ENCODE measurements at places on chromosomes 5 and 9.

DNA sequence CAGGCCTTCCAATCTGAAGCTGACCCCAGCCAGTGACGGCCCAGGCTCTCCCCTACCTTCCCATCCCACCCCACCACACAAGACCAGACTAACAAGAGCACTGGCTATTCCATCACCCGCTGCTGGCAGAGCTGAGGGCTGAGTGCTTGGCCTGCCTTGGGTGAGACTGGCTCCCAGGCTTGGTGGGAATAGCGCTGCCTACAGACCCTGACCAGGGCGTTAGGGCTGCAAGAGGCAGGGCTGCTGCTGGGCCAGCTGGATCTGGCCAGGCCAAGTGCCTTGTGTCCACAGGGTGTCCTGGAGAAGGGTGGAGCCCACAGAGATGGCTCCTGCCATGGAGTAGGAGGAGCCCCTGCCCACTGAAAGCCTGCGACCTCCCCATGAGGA, 31.6 kb upstream of the ANGPTL2 start:
- no peak for DNase-seq

- peak; percentile 60 for DNase-seq
Observed at GRCh38 chr5:171207256-171207847, 101.7 kb upstream of the TLX3 start.

- DNase-seq, result peak; percentile 70
Observed at GRCh38 chr5:142641711-142642110, 44.2 kb downstream of the FGF1 start.

DNA sequence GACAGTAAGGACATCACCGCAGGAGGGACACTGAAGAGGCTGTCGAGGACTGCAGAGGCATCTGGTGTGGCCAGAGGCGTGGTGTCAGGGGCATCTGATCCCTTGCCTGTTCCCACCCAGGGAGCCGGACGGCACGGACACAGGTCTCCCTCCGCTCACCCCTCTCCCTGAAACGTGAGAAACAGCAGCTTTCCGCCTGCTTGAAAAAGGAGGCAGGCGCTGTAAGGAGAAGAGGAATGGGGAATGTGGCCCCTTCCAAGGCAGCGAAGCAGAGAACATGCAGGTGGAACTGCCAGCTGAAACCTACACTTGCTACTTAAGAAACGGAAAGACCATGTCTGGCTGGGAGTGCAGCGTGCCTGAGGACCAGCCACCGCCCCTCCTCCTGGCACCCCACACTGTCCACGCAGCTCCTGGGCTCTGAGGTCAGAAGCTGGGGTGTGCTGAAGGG, 176.2 kb downstream of the GAPVD1 start:
- no peak for DNase-seq

DNA sequence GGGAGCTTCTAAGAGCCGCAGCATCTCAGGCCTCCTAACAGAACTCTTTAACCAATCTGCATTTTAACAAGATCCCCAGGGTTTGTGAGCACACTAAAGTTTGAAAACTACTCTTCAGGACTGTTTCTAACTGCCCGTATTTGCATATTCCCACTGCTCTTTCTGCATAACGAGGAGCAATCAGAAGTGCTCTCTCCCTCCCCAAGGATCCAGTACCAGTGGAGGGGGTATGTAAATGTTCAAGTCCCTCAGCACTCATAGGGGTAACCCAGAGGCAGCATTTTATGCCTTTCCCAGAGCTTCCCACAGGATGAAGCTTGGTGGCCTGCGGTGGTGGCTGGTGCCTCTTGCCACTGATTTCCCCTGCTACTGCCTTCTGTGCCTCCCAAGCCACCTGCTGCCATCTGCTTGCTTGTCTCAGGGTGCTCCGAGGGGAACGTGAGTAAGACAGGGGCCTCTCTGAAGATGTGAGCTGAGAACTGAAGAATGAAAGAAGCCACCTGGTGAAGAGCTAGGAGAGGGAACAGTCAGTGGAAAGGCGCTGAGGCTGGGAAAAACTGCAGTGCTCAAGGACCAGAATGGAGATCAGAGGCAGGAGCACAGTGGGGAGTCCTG, 30.0 kb upstream of the PPP1R2B start:
- DNase-seq, result no peak

DNA sequence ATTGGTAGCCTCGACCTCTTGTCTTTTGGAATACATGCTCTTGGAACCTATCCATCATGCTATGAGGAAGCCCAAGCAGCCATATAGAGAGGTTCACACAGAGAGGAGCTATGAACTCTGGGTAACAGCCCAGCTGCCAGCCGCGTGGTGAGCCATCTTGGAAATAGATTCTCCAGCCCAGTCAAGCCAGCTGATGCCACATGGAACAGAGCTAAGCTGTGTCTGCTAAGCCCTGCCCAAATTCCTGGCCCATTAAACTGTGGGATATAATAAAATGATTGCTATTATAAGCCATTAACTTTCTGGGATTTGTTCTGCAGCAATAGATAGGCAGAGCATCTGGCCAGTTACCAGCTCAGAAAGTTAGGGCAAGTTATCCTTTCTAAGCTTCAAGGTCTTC, 4.9 kb upstream of the PRUNE2 start:
- DNase-seq, result no peak

DNA sequence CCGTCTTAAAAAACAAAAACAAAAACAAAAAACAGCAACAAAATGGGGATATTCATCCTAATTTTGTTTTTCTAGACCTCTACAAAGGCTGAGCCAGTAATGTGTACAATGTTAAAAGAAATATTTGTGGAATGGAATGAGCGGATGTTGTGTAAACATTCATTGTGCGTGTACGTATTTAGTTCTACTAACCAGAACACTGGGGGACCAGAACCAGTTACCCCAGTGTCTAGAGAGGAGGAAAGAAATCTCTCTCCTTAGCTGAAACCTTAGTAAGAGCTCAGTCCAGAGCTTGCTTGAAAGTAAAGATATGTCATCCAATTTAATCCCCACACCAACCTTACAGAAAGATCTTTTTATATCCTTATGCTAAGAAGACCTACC, 106.7 kb upstream of the CPEB4 start:
- peak; percentile 41 for DNase-seq
